ENCODE measurements at places on chromosomes 4 and X.

DNA sequence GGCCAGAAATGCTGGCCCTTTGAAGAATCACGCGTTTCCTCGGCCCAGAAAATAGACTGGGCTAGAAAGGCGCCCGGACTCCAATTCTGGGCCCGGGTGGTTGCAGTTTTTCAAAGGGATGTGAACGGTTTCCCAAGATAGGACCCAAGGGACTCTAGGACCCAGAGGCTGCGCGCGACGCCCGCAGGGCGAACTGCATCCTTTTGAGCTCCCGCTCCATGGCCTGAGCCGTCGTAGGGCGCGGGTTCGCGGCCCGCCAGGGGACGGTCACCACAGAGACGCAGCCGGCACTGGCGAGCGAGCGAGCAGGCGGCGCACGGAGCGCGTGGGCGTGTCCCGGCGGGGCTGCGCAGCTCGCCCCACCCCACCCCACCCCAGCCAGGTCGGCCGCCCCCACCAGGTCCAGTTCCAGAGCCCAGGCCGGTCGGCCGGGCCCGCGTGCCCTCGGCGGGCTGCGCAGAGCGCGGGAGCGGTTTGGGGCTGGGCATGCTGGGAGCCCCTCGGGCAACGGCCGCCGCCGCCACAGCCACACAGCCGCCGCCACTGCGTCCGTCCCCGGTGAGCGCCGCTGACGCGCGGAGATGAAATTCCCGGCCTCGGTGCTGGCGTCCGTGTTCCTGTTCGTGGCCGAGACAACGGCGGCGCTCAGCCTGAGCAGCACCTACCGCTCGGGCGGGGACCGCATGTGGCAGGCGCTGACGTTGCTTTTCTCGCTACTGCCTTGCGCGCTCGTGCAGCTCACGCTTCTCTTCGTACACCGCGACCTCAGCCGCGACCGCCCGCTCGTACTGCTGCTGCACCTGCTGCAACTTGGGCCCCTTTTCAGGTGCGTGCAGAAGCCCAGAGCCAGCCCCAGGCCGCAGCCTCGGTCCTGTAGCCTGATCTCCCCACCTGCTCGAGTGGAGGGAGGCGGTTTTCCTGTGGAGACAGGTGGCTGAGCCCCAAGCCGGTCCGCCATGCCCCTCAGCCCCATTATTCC lies at the start of gene XK:
TSS of gene XK (plus strand) at position 411 of the 979 bp plus-strand sequence. CDS start at position 582, 171 bp downstream.
- DNase-seq = peak; percentile 78

DNA sequence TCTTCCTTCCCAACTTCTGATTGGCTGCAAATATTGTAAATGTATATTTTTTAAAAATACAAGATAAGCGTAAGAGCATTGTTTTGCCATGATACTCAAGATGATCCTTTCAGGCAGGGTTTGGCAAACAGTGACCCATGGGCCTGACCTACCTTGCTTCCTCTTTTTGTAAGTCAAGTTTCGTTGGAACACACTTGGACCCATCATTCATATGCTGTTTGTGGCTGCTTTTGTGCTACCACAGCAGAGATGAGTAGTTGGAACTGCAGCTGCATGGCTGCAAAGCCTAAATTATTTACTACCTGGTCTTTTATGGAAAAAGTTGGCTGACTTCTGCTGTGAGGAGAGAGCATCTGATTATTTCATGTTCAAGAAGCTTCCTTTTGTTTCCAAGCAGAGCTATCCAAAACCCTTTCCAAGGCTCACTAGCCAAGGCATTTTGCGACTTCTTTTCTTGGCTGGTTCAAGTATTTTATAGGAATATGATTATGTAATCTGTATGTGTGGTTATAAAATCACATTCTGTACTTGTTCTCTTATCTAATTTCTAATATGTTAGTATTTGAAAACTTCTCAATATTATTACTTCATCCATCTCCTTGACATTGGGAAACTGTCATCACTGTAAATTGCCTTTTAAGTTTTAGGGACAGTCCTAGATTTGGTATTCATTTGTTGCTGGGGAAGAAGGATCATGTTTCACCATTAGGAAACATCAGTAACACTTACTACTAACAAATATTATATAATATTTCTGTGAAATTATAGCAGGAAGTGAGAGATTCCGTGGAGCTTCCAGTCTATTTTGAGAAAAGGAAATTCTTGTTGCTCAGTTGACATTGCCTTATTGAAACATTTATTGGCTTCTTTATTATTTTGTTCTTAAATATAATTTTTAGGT lies 109.2 kb downstream of the ARHGAP10 start:
- DNase-seq = no peak

DNA sequence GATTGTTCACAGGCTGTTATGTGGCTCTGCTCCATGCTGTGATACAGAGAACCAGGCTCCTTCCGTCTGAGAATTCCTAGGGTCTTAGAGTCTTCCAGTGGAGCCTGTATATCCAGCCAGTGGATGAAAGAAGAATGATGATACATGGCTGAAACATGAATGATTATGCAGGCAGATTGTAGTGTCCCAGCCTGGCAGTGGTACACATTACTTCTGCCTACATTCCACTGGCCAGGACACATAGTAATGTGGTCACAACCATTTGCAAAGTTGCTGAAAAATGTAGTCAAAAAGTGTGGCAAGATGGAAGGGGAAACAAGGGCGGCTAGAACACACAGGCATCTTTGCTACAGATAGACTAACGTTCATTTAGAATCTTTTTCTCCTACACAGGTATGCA lies 4.5 kb upstream of the GBA3 start:
- DNase-seq = no peak

- DNase-seq = peak; percentile 69
Measured at GRCh38 chrX:64206556-64207162, 1.2 kb upstream of the AMER1 start.

GRCh38 chrX:6813836-6814370 lies 279.0 kb upstream of the VCX3A start:
- DNase-seq = no peak

All from Right ventricle myocardium inferior (tissue), 1 donor.